ENCODE measurements at places on chromosomes 12 and 14. TPM values are rescaled to one million over a fixed set of nuclear protein-coding genes. Genes with fewer than 3 reads are reported as not detected.

The PHETA1 gene
- 6.9 TPM for total RNA-seq

- H3K4me1 ChIP-seq, result peaks cover 7% of the 10 kb centered on the region
- no peak overlapping the region for H3K4me3 ChIP-seq
- H3K36me3 ChIP-seq, result no peaks in the 10 kb centered on the region
- no peaks in the 10 kb centered on the region for H3K27me3 ChIP-seq
- no peak overlapping the region for H3K27ac ChIP-seq
- DNase-seq, result no peak
These were observed 49.4 kb upstream of the RIN3 start for GRCh38 chr14:92464156-92464555.

DNA sequence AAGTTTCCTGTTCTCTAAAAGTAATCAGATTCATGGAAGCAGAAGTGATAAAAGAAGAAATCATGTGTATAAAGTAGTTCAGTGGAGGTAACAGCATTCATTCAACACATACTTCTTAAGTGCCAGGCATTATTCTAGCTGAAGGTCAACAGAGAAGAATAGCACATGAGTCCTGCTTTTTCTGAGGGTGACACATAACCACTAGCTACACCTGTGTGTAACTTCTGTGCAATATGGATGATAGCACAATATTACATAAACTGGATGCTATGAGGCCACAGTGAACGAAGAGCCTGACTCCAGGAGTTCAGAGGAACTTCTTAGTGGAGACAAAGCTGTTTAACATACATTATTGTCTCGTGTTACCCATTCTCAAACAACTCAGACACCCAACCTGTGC is 114.3 kb upstream of the PCED1B start:
- no peak overlapping the region for H3K4me3 ChIP-seq
- H3K36me3 ChIP-seq, result no peaks in the 10 kb centered on the region
- peaks cover 15% of the 10 kb centered on the region for H3K4me1 ChIP-seq
- peak overlapping the region; percentile 63 for H3K27ac ChIP-seq
- H3K27me3 ChIP-seq, result no peaks in the 10 kb centered on the region

GRCh38 chr12:121801595-121802484 is 2.0 kb upstream of the SETD1B start:
- H3K4me1 ChIP-seq, result peaks cover 38% of the 10 kb centered on the region
- no peaks in the 10 kb centered on the region for H3K36me3 ChIP-seq
- H3K4me3 ChIP-seq, result peak overlapping the region; percentile 88
- H3K27me3 ChIP-seq, result no peaks in the 10 kb centered on the region
- no peak for DNase-seq

GRCh38 chr12:32069731-32070130 is 36.9 kb upstream of the BICD1 start:
- no peaks in the 10 kb centered on the region for H3K36me3 ChIP-seq
- DNase-seq, result no peak
- no peaks in the 10 kb centered on the region for H3K4me1 ChIP-seq
- H3K27ac ChIP-seq, result no peak overlapping the region
- H3K4me3 ChIP-seq, result no peak overlapping the region
- H3K27me3 ChIP-seq, result no peaks in the 10 kb centered on the region

DNA sequence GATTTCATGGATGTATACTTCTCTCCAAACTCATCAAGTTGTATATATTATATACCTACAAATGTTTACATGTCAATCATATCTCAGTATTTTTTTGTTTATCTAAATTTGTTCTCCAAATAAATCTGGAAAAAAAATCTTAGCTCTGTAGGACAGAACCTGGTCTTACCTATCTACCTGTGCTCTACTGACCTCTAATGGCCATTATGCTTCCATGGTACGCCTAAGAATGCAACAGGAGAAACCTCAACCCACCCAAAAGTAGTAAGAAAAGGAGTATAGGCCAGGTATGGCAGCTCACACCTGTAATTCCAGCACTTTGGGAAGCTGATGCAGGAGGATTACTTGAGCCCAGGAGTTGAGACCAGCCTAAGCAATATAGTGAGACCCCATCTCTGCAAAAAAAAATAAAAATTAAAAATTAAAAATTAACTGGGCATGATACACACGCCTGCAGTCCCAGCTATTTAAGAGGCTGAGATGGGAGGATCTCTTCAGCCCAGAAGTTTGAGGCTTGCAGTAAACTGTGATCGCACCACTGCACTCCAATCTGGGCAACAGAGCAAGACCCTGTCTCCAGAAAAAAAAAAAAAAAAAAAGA is 8.7 kb downstream of the OR11H4 start:
- no peaks in the 10 kb centered on the region for H3K4me1 ChIP-seq
- no peaks in the 10 kb centered on the region for H3K36me3 ChIP-seq
- no peak overlapping the region for H3K27ac ChIP-seq
- DNase-seq, result no peak

- H3K4me1 ChIP-seq, result no peaks in the 10 kb centered on the region
- H3K27ac ChIP-seq, result no peak overlapping the region
- no peak for DNase-seq
- H3K27me3 ChIP-seq, result no peaks in the 10 kb centered on the region
- no peak overlapping the region for H3K4me3 ChIP-seq
These were observed 96.7 kb downstream of the NUAK1 start for GRCh38 chr12:106042037-106042436.

DNA sequence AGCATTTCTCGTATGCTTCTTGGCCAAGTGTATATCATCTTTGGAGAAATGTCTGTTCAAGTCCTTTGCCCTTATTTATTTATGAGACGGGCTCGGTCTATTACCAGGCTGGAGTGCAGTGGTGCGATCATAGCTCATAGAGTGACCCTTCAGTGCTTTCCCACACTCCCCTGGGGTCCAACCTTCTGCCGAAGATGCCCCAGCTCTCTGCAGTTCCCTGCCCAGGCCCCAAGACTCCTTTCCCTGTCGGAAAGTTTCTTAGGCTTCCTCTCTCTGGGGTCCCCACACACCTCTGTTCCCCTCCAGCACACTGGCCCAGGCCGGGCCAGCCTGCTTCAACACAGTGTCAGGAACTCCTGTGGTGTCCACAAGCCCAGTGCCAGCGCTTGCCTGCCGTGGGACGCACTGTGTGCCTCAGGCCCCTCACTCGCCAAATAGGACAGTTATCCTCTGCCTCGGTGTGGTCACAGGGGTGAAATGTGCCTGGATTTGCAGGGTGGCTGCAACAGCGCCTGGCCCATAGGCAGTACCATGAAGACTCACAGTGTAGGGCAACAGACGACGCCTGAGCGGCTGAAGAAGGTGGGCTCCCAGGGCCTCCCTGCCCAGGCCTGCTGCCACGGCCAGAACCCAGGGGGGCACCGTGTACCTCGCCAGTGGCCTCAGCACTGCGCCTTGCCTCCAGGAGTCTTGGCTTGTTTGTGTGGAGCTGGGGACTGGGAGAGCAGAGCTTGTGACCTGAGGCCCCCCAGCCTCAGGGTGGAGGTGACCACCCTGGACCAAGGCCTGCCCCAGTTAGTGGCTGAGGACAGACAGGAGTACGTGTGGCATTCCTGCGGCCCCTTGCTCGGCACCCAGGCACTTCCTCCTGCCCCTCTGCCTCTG is 4.9 kb upstream of the ASPG start:
- peaks cover 62% of the 10 kb centered on the region for H3K27me3 ChIP-seq
- no peaks in the 10 kb centered on the region for H3K4me1 ChIP-seq
- DNase-seq, result no peak
- no peak overlapping the region for H3K4me3 ChIP-seq

- DNase-seq, result no peak
- no peaks in the 10 kb centered on the region for H3K27me3 ChIP-seq
- no peak overlapping the region for H3K4me3 ChIP-seq
- H3K36me3 ChIP-seq, result no peaks in the 10 kb centered on the region
These were observed 185.1 kb downstream of the CHST11 start for GRCh38 chr12:104641862-104642261.

- no peak for DNase-seq
- no peak overlapping the region for H3K4me3 ChIP-seq
- H3K4me1 ChIP-seq, result peaks cover 38% of the 10 kb centered on the region
- H3K36me3 ChIP-seq, result no peaks in the 10 kb centered on the region
- H3K27me3 ChIP-seq, result no peaks in the 10 kb centered on the region
These were observed 1.5 kb downstream of the STYK1 start for GRCh38 chr12:10672231-10672868.

GRCh38 chr12:52713960-52714886 is 10.9 kb upstream of the KRT77 start:
- peak overlapping the region; percentile 18 for H3K4me3 ChIP-seq
- peaks cover 12% of the 10 kb centered on the region for H3K4me1 ChIP-seq
- H3K27me3 ChIP-seq, result peaks cover 10% of the 10 kb centered on the region
- no peak overlapping the region for H3K27ac ChIP-seq
- no peaks in the 10 kb centered on the region for H3K36me3 ChIP-seq

DNA sequence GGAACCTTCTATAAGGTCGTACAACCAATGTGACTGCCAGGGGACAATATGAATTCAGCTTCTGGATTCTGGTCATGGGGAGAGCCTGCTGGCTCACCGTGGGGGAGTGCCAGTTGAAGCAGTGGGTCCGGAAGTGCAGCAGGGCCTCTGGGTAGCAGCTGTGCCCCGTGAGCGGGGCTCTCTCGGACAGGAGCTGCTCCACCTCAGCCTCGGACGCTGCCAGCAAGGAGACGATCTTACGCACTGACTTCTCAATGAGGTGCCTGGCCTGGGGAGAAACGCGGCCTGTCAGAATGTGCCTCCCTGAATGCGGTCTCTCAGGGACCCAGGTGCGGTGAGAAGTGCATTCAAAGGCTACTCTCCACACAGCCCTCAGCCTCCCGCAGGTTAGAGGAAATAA is 42.0 kb downstream of the LGMN start:
- DNase-seq, result no peak
- no peak overlapping the region for H3K4me3 ChIP-seq
- H3K4me1 ChIP-seq, result no peaks in the 10 kb centered on the region
- no peak overlapping the region for H3K27ac ChIP-seq
- H3K36me3 ChIP-seq, result peaks cover 86% of the 10 kb centered on the region

GRCh38 chr14:38089123-38089522 is 118.6 kb upstream of the SSTR1 start:
- no peak overlapping the region for H3K27ac ChIP-seq
- H3K4me1 ChIP-seq, result peaks cover 10% of the 10 kb centered on the region
- H3K36me3 ChIP-seq, result no peaks in the 10 kb centered on the region

DNA sequence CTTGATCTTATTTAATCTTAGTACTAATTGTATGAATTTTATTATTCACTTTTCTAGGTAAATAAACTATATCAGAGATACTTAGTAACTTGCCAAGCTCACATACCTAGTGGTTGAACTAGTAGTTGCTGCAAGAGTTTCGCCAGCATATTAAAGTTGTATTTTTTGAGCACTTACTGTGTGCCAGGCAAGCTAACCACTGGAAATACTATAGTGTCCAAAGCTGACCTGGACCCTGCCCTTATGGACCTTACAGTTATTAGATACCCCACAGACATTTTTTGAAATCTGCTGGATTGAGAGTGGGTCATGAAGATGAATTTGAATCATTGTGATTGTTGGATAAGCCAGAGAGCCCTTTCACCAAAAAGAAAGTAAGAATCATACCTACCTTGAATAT is 125.0 kb downstream of the RAD51B start:
- no peak overlapping the region for H3K4me3 ChIP-seq
- no peaks in the 10 kb centered on the region for H3K36me3 ChIP-seq
- peak overlapping the region; percentile 50 for H3K27ac ChIP-seq
- peaks cover 57% of the 10 kb centered on the region for H3K4me1 ChIP-seq
- DNase-seq, result no peak
- no peaks in the 10 kb centered on the region for H3K27me3 ChIP-seq

DNA sequence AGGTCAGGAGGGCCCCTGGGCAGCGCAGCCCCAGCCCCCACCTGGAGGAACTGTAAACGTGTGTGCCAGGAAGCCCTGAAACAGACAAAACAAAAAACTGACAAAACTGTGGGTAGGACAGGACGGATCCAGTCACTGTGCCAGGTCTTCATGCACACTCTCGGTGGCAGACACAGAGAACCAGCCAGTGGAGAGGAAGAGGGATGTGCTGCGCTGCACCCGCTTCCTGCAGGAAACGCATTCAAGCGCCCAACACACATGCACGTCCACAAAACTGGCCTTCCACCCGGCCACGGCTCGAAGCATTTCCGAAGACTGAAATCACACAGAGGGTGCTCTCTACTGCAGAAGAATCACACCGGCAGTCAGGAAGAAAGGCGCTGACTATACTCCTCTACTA is 16.9 kb downstream of the BRF1 start:
- no peak for DNase-seq
- H3K4me3 ChIP-seq, result no peak overlapping the region
- peaks cover 11% of the 10 kb centered on the region for H3K4me1 ChIP-seq
- peaks cover 38% of the 10 kb centered on the region for H3K36me3 ChIP-seq
- no peaks in the 10 kb centered on the region for H3K27me3 ChIP-seq
- H3K27ac ChIP-seq, result peak overlapping the region; percentile 21

DNA sequence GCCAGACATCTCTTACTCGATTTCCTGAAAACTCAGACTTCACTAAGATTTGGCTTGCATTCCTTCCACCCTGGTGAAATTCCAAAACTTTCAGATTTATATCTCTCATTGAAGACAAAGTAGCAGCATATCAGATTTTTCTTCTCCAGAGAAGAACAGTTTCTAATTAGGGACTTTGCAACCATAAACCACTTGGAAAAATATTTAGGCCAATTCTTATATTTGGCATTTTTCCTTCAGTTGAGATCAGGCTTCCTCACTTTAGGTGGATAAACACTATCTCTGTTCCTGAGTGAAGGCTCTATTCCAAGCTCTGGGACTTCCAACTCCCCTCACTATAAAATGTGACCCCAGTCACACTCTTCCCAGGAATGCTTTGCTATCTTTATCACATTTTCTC is 1434.3 kb upstream of the FLRT2 start:
- H3K4me1 ChIP-seq, result no peaks in the 10 kb centered on the region
- no peak overlapping the region for H3K27ac ChIP-seq
- H3K4me3 ChIP-seq, result no peak overlapping the region
- H3K27me3 ChIP-seq, result no peaks in the 10 kb centered on the region

DNA sequence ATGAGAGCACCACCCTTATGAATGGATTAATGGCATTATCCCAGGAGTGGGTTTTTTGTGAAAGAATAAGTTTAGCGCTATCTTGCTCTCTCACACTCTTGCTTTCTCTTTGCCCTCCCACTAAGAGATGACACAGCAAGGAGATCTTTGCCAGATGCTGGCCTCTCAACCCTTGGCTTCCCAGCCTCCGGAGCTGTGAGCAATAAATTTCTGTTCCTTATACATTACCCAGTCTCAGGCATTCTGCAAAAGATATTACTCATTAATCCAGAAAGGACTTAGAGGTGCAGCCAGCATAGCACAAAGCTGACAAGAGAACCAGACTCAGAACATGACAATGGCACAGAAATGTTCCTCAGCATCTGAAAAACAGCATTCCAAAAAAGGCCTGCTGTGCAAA is 190.6 kb downstream of the ITPR2 start:
- H3K36me3 ChIP-seq, result peaks cover 23% of the 10 kb centered on the region
- no peak for DNase-seq
- H3K4me1 ChIP-seq, result no peaks in the 10 kb centered on the region
- H3K27ac ChIP-seq, result no peak overlapping the region
- no peaks in the 10 kb centered on the region for H3K27me3 ChIP-seq

DNA sequence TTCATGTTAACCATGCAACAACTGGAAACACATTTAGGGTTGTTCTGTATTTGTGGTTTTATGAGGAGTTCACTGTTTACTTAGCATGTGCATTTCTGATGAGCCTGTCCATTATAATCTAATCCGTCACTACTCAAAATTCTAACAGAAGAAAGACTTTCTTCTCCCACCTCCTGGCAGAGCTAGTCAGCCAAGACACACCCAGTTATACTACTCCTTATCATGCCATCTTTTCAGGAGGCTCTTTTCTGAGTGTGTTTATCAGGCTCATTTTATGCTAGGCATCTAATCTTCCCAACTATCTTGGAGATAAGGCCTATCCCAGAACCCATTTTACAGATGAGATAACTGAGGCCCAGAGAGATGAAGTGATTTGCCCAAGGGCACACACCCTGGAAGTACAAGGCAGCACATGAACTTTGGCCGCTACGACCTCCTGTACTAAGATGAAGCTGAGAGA is 10.4 kb upstream of the MED13L start:
- no peaks in the 10 kb centered on the region for H3K36me3 ChIP-seq
- no peak overlapping the region for H3K27ac ChIP-seq
- no peaks in the 10 kb centered on the region for H3K4me1 ChIP-seq
- H3K4me3 ChIP-seq, result no peak overlapping the region
- DNase-seq, result no peak

All from esophagus squamous epithelium (tissue), 5 donors.